ENCODE measurements at places on chromosomes 6 and 20.

DNA sequence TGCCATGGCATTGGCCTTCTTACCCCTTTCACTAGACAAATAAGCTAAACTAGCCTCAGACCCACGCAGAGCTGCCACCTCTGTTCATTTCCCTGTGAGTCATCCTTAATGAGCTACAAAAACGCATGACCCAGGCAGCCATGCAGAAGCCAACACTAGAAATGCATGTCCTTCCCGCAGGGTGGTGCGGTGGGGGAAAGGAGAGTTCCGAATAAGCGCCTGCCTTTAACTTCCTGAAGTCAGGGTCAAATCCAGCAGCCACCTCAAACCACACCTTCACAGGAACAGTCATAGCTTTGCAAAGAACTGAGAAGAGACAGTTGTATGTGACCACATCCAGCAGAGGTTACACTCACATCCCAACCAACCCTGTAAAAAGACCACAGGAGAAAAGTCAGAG lies 40.4 kb downstream of the IRF4 start:
- no peak for DNase-seq

DNA sequence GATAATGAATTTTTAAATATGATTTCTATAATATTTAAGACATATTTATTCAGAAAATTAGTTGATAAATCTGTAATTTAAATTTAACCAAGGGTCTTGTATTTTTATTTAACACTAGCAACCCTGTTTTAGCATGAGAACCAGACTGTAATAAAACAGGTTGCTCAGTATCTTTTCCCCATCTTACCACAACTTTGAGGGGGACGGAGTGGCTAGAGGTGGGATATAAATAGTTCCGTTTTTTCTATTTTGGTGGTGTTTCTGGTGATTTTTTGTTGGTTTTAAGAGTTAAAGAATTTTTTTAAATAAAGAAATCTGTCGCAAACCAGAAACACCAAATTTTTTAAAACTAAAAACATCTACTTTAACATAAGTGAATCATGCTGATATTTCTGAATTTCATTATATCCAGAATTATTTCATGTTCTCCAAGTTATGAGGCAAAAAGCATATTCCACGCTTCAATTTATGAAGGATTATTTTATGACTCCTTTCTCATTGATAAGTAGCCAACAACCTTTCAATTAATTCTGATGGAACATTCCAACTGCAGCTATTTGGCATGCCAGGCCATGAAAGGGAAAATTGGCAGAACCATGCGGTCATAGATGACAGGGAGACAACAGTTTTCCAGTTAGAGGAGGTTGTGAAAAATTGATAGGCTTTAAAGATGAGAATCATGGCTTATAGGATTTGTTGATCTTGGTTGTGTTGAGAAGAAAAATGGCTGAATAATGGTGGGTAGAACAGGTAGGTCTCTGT lies 151.9 kb upstream of the CARMIL1 start:
- DNase-seq = no peak

DNA sequence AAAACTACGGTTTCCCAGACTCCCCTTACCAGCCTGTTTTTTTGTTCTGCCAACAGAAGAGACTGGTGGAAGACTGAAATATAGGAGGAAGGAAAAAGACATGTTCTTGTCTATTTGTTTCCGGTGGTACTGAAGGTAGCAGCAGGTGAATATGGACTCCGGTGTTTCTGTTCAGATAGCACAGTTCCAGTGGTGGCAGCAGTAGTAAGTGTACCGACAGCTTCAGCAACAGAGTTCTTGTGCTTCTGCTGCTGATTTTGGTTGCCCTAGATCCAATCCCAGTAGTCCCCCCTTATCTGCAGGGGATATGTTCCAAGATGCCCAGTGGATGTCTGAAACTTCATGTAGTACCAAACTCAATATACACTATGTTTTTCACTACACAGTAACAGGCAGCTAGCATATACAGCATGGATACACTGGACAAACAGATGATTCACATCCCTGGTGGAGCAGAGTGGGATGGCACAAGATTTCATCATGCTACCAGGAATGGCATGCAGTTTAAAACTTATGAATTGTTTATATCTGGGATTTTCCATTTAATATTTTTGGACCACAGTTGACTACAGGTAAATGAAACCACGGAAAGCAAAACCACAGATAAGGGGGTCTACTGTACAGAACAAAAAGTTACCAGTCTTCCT lies 301.8 kb downstream of the BTBD9 start:
- no peak for DNase-seq

- DNase-seq = no peak
Measured at GRCh38 chr20:50704971-50705370, 13.6 kb upstream of the RIPOR3 start.

DNA sequence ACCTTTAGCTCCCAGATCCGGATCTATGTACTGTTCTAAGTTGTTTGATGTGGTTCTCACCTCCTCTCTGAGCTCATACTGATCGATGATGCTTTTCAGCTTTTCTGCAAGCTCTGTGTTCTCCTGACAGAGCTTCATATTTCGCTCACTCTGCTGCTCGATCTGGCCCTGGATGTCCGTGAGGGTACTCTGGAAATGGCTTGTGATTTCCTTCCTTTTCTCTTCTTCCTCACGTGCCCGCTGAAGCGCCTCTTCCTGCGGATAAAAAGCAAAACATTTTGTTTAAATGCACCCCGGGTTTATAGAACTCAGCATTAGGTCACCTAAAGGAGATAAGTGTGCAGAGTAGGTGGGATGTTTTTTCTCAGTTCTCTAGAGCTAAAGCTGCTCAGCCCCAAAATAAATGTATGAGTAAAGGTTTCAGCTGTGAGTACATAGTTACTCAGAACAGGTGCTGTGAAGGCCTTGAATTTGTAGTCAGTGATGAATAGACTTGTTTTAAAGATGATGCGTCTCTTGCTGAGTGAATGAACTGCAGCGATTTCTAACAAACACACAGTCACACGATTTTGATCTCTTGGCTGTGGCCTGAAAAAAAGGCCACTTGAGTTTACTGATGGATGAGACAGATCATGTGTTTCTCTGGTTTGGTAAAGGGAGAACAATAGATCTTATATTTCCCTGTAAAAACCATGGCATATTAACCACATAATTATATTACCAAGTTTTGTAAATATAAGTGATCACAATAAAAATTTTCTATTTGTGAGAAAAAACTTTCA lies 29.1 kb downstream of the TXLNB start:
- no peak for DNase-seq

- no peak for DNase-seq
Measured at GRCh38 chr6:98579941-98580340, 254.4 kb upstream of the POU3F2 start.

DNA sequence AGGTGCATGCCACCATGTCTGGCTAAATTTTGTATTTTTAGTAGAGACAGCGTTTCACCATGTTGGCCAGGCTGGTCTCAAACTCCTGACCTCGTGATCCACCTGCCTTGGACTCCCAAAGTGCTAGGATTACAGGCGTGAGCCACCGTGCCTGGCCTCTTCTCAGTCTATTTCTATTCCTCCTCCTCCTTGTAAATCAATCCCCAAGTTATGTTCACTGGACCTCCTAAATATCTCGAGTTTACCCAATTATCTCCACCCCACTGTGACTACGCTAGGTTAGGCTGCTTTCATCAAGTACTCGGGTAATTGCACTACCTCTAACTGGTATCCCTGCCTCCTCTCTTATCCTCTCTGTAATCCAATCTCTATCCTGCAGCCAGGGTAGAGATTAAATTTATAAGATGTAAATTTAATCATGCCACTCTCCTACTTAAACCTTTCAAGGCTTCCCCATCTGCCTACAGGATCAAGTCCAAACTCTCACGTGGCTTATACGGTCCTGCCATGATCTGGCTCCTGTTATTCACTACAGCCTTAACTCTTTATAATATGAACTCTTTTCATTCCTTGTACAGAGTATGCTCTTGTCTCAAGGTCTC lies 837 bp upstream of the MAD2L1BP start:
- peak; percentile 85 for DNase-seq

GRCh38 chr6:13725570-13725969 lies 13.9 kb upstream of the RANBP9 start:
- no peak for DNase-seq

DNA sequence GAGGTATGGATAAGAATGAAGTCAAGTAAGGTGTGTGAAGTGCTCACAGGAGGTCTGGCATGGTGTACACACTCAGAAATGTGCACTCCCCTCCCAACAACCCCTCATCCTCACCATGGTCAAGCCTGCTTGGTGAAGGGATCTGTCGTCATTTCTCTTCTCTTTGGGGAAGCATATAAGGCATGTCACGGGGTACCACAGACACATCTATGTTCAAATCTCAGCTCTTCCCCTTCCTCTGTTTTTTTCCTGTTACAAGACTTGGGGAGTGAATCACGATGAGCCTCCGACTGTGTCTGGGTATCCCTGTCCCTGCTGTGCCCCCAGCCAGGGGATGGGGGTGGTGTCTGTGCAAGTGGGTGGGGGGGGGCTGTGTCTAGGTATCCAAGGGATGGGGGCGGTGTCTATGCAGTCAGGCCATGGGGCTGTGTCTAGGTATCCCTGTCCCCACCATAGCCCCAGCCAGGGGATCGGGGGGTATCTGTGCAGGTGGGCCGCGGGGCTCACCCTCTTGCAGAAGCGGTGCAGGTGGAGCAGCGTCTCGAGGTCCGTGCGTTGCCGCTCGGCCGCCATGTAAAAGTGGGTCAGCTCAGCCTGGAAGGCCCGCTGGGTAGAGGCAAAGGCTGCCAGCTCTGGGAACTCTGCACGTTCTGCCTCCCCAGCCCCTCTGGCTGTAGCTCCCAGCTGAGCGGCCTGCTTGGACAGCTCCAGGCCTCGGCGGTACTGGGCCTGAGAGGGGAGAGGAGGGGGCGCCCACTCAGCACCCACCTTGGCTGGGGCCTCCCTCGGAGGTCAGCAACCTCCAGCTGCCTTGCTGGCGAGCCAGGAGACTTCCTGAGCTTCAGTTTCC lies 43.6 kb downstream of the KIAA1755 start:
- DNase-seq = no peak

GRCh38 chr20:58693226-58694006 lies 816 bp downstream of the NPEPL1 start:
- no peak for DNase-seq

DNA sequence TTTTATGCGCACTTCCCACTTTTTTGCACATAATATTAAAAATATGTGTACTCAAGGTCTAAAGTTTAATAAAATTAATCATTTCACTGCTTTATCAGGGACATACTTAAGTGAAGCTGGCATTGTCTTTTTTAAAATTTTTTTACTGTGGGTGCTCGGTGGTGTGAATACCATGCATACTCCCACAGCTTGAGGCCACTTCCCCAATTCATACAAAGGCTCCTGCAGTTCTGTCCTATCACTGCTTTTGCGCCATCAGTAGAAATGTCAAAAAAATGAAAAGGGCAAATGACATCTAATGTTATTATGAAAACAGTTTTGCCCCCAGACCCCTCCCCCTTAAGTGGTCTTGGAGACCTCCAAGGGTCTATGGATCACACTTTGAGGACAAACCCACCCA lies 464.1 kb upstream of the ARID1B start:
- DNase-seq = no peak

GRCh38 chr20:31550099-31550498 lies 35.9 kb downstream of the HM13 start:
- no peak for DNase-seq

- DNase-seq = no peak
Measured at GRCh38 chr6:157171801-157172200, 151.5 kb downstream of the TMEM242 start.

Data from DMS 273 treated with DMSO at 0.1 percent for 48 hours (cell line).